ENCODE measurements at places on chromosomes 2 and 18.

DNA sequence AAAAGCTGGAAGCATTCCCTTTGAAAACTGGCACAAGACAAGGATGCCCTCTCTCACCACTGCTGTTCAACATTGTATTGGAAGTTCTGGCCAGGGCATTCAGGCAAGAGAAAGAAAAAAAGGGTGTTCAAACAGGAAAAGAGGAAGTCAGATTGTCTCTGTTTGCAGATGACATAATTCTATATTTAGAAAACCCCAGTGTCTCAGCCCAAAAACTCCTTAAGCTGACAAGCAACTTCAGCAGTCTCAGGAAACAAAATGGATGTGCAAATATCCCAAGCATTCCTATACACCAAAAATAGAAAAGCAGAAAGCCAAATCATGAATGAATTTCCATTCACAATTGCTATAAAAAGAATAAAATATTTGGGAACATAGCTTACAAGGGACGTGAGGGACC is 11.1 kb downstream of the SLC8A1 start:
- no peak for DNase-seq

GRCh38 chr2:20292984-20293383 is 57.7 kb downstream of the PUM2 start:
- no peak for DNase-seq

- DNase-seq, result no peak
Measured at GRCh38 chr18:33467531-33467930, 27.0 kb upstream of the CCDC178 start.

DNA sequence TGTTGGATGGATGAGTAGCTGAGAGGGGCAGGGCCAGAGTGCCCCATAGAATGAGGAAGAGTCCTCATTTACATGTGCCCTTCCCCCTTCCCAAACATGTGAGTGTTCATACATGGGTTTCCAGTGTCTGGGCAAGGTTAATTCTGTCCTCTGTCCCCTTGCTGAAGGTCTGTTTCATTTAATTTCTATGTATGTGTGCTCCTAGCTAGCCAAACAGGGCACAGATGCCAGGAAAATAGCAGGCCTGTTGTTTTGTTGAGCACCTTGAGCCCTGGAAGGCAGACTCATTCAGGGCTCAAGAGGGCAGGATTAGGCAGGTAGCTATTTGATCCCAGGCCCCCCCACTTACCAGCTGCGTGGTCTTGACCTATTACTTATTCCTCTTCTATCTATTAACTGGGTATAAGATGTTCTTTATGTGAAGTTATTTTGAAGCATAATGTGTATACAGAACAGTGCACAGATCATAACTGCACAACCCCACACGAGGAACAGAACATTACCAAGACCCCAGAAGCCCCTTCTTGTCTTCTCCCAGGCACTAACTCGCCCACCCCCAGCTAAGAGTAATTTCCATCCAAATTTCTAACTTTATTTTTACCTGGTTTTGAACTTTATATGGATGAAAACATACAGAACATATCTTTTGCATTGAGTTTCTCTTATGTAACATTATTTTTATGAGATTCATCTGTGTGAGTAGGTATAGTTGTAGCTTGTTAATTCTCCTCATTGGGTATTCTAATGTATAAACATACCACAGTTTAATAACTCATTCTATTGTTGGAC is 164.3 kb downstream of the RPIA start:
- DNase-seq, result no peak
